Activated naive CD4-positive, alpha-beta T cell treated with anti-CD3 and anti-CD28 coated beads, Interleukin-2, amount 10 ng/mL, durations not matched to agents 7 days and 5 days (primary cell): ENCODE measurements at places on chromosomes 6 and 20.
A peak's percentile ranks its signal among the peaks of the same experiment; 100 is the strongest.

DNA sequence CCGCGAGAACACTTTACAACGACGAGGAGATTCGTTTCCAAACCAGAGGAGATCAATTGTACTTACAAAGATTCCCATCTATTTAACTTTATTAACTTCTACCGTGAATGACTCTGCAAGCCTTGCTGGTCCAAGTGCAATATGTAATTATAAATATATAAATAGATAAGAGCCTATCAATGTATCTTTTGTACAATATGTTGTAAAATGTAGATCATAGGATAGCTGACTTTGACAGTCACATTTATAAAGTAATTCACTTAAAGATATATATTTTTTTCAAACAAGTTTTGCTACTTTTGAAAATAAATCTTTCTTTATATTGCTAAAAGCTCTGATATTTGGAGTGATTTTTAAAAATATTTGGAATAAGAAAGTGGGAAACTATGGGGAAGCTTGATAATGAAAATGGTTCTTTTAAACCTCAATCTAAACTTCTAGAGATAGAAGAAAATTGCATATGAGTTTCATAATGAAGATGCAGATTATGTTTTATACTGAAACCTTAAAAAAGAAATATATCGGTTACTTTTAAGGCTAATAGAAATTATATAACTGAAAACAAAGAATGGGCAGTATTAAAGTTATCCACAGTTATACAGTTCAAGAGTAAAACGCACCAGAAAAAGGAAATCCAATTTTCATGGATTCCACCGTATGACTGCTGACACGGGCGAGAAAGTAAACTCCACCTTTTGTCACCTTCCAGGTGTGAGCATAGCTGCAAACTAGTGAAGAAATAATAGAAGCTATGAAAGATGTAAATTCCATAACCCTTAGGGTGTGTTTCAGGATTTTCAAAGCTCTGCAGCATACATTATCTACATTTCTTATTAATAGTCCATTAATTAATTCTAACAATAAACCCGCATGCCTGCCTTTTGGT lies 3.3 kb downstream of the TCF21 start:
- DNase-seq: no peak
- H3K27me3 ChIP-seq: peaks cover 92% of the 10 kb centered on the region
- H3K4me1 ChIP-seq: peaks cover 19% of the 10 kb centered on the region
- no peaks in the 10 kb centered on the region for H3K36me3 ChIP-seq

DNA sequence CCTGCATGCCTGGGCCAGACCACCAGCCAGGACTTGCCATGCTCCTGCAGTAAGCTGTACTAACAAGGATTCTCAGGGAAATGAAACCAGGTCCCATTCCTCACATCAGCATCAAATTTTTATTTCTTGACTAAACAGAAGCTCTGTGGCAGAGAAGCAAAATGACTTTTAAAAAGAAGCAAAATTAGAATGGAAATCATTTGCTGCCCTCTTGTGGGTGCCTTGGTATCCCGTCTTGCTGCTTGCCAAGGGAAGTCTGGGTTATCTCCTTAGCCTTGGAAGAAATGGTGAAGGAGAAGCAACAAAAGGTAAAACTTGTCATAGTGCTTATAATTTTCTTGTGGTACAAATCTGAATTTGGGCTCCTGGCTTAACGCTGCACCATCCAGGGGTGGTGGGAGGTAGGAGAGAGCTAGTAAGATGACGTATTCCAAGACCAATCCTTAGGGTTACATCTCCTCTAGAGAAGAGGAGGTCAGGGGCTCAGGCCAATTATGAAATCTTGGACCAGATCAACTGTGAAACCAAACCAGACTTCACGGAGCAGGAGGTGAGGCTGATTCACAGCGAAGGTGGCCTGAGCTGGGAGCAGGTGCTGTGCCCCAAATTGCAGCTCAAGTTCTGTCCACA lies 107.5 kb downstream of the FAXC start:
- no peaks in the 10 kb centered on the region for H3K4me1 ChIP-seq
- H3K4me3 ChIP-seq: no peak overlapping the region
- peaks cover 3% of the 10 kb centered on the region for H3K27me3 ChIP-seq
- no peaks in the 10 kb centered on the region for H3K36me3 ChIP-seq

- H3K4me3 ChIP-seq: no peak overlapping the region
- no peaks in the 10 kb centered on the region for H3K27me3 ChIP-seq
- peak overlapping the region; percentile 80 for H3K27ac ChIP-seq
- H3K4me1 ChIP-seq: peaks cover 28% of the 10 kb centered on the region
These were observed 29.6 kb downstream of the PCNA start for GRCh38 chr20:5090191-5090590.

DNA sequence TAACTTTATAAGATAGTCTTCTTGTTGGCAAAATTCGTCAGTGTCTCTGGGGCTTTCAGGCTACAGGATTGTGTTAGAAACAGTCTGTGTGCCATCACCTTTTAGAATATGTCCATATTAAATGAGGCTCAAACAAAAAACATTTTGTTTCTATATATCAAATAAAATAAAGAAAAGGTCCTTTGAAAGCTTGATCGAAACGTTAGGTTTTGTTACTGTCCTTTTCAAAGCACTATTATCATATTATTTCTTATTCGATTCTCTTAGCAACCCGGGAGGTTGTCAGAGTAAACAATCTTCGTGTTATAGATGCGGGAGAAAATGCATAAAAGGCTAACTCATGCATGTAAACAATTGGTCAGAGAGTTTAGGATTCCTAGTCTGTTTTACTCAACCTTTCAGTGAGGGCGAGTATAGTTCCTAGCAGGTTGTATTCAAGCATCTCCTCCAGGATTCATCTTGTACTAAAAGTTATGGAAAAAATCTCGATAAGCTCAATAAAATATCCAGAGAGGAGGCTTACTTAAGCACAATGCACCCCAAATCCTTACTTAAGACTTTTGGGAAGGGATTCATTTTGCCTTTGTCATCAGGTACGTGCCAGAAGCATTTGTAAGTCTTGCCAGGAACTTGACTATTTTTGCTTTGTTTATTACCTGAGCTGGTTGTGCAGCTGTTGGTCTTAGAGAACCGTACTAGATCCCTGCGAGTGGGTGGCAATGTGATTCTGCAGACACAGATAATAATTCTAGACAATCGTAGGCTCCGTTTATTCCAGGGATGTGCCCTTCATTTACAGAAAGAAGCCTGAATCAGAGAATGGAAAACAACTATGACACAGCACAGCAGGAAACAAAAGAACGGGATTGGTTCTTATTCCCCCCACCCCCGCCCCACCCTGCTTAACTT lies 159.6 kb upstream of the ZNF217 start:
- H3K36me3 ChIP-seq: peaks cover 6% of the 10 kb centered on the region
- H3K4me3 ChIP-seq: no peak overlapping the region
- peaks cover 88% of the 10 kb centered on the region for H3K4me1 ChIP-seq
- DNase-seq: no peak
- peak overlapping the region; percentile 99 for H3K27ac ChIP-seq

- no peak for DNase-seq
- H3K27ac ChIP-seq: no peak overlapping the region
- H3K4me3 ChIP-seq: no peak overlapping the region
- H3K27me3 ChIP-seq: peaks cover 4% of the 10 kb centered on the region
These were observed 92.7 kb downstream of the PHACTR3 start for GRCh38 chr20:59697068-59697467.

- H3K27me3 ChIP-seq: no peaks in the 10 kb centered on the region
- no peak overlapping the region for H3K4me3 ChIP-seq
- H3K27ac ChIP-seq: no peak overlapping the region
- H3K36me3 ChIP-seq: peaks cover 18% of the 10 kb centered on the region
- DNase-seq: no peak
These were observed 15.7 kb downstream of the PLAGL2 start for GRCh38 chr20:32191873-32192272.

GRCh38 chr20:24587384-24588046 lies 118.1 kb downstream of the SYNDIG1 start:
- no peaks in the 10 kb centered on the region for H3K4me1 ChIP-seq
- no peak overlapping the region for H3K4me3 ChIP-seq
- no peak overlapping the region for H3K27ac ChIP-seq
- no peaks in the 10 kb centered on the region for H3K36me3 ChIP-seq

DNA sequence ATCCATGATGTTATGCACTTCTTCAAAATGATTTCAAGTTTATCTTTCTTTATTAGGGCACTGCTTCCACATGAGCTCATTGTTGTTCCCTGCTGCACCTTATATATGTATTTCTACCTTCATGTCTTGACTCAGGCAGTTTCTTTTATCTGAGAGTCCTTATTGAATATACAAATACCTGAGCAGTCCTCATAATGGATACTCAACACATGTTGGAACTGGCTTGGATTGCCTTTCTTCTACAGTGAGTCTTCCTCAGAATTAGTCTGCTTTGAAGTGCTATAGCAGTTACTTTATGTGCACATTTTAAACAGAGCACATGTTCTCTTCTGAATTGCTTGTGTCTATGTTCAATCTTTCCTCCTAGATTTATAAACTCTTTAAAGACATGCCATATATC lies 45.3 kb upstream of the LOC128125822 start:
- no peaks in the 10 kb centered on the region for H3K27me3 ChIP-seq
- peaks cover 5% of the 10 kb centered on the region for H3K36me3 ChIP-seq
- H3K27ac ChIP-seq: no peak overlapping the region
- H3K4me1 ChIP-seq: peaks cover 39% of the 10 kb centered on the region

- no peaks in the 10 kb centered on the region for H3K27me3 ChIP-seq
- H3K36me3 ChIP-seq: no peaks in the 10 kb centered on the region
- no peaks in the 10 kb centered on the region for H3K4me1 ChIP-seq
- no peak overlapping the region for H3K4me3 ChIP-seq
- H3K27ac ChIP-seq: no peak overlapping the region
These were observed 27.8 kb upstream of the MYCT1 start for GRCh38 chr6:152669895-152670294.

GRCh38 chr20:47710665-47711045 lies 74.6 kb downstream of the SULF2 start:
- H3K27me3 ChIP-seq: peaks cover 38% of the 10 kb centered on the region
- no peak overlapping the region for H3K27ac ChIP-seq
- H3K4me1 ChIP-seq: no peaks in the 10 kb centered on the region
- no peak overlapping the region for H3K4me3 ChIP-seq
- DNase-seq: no peak
- no peaks in the 10 kb centered on the region for H3K36me3 ChIP-seq

DNA sequence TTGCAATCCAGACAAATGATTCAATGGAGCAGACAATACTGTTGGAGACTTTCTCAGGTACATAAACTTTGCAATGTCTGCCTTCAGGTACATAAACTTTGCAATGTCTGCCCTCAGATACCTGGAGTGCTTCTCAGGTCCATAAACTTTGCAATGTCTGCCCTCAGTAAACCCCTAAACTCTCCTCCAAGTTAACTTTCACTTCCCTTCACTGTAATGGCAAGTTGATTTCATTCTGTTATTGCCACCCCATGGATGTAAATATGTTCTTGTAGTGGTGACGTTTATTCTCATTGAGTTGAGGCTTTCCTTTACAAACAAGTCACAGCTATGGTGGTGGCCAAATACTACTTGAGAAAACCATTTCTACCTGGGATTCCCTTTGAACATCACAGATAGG lies 338.8 kb downstream of the EPM2A start:
- H3K4me1 ChIP-seq: no peaks in the 10 kb centered on the region
- H3K27me3 ChIP-seq: no peaks in the 10 kb centered on the region
- no peak overlapping the region for H3K27ac ChIP-seq
- H3K4me3 ChIP-seq: no peak overlapping the region
- no peak for DNase-seq
- H3K36me3 ChIP-seq: no peaks in the 10 kb centered on the region

- no peak overlapping the region for H3K4me3 ChIP-seq
- no peak overlapping the region for H3K27ac ChIP-seq
- H3K4me1 ChIP-seq: peaks cover 4% of the 10 kb centered on the region
- no peaks in the 10 kb centered on the region for H3K36me3 ChIP-seq
- no peak for DNase-seq
These were observed 28.7 kb downstream of the PXDC1 start for GRCh38 chr6:3722785-3723184.

DNA sequence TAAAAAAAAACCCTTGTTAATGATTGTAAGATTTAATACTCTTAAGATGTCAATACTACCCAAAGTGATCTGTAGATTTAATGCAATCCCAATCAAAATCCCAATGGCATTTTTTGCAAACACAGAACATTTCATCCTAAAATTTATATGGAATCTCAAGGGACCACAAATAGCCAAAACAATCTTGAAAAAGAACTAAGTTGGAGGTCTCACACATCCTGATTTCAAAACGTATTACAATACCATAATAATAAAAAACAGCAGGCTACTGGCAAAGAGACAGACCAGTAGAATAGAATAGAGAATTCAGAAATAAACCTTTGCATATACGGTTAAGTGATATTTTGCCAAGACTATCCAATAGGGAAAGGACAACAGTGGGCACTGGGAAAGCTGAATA lies 331.9 kb upstream of the JARID2 start:
- H3K36me3 ChIP-seq: peaks cover 13% of the 10 kb centered on the region
- peaks cover 26% of the 10 kb centered on the region for H3K4me1 ChIP-seq

DNA sequence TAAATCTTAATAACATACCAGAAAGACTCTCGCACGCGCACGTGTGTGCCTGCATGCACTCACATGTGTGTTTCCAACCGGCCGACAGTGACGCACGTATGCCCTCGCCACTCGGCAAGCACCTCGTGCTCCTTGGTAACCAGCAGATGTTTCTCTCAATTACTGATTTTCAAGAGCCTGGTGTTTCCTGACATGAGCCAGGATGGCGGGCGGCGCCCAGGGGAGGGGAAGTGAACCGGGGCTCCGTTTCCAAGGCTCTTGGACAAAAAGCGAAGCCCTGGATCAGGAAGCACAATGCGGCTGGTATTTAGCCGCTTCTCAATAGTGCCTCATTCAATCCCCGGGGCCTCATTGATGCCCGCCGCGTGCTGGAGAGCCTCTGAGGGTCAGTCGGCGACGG lies 37.7 kb downstream of the PMEPA1 start:
- no peaks in the 10 kb centered on the region for H3K36me3 ChIP-seq
- H3K27me3 ChIP-seq: peaks cover 36% of the 10 kb centered on the region
- H3K4me3 ChIP-seq: no peak overlapping the region
- H3K27ac ChIP-seq: no peak overlapping the region
- no peak for DNase-seq
- H3K4me1 ChIP-seq: no peaks in the 10 kb centered on the region

GRCh38 chr6:137112067-137112355 lies 61.4 kb downstream of the IL22RA2 start:
- H3K4me3 ChIP-seq: no peak overlapping the region
- no peak for DNase-seq
- peaks cover 14% of the 10 kb centered on the region for H3K27me3 ChIP-seq
- no peaks in the 10 kb centered on the region for H3K36me3 ChIP-seq
- no peaks in the 10 kb centered on the region for H3K4me1 ChIP-seq
